ENCODE measurements at places on chromosomes 11 and 22. TPM values are rescaled to one million over a fixed set of nuclear protein-coding genes. Genes with fewer than 3 reads are reported as not detected.

Gene CHRM1
- not detected for total RNA-seq

Gene RAB6A
- total RNA-seq: 94.7 TPM

Gene TPBGL
- total RNA-seq: 0.12 TPM

Gene ACR
- not detected for total RNA-seq

Gene RSF1
- 37.8 TPM for total RNA-seq

Gene MGAT3
- 11.3 TPM for total RNA-seq

Gene HPX
- total RNA-seq: 0.20 TPM

Gene VPREB1
- not detected for total RNA-seq

Gene C11orf91
- not detected for total RNA-seq

GRCh38 chr11:30459821-30460220 is 126.3 kb downstream of the MPPED2 start:
- no peak overlapping the region for H3K4me3 ChIP-seq
- no peak for DNase-seq
- H3K27ac ChIP-seq: no peak overlapping the region
- peaks cover 10% of the 10 kb centered on the region for H3K4me1 ChIP-seq
- no peaks in the 10 kb centered on the region for H3K27me3 ChIP-seq

DNA sequence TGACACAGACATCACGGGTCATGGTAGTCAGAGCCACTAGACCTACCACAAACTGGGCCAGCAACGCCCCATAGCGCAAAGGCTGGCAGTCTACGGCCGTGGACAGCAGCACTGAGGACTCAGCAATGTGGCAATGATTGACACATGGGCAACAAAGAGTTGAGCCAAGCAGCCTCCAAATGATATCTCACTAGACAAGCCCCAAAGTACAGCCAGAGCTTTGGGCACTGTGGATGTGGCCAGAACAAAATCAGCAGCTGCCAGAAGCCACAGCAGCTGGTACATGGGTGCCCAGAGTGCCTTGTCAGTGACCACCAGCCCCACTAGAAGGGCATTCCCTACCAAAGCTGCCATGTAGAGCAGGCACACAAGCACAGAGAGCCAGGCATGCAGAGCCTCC is 11.2 kb upstream of the UBQLNL start:
- no peaks in the 10 kb centered on the region for H3K4me1 ChIP-seq
- DNase-seq: no peak
- no peak overlapping the region for H3K4me3 ChIP-seq
- H3K27ac ChIP-seq: no peak overlapping the region
- H3K36me3 ChIP-seq: no peaks in the 10 kb centered on the region

GRCh38 chr11:103699216-103699615 is 337.2 kb upstream of the DDI1 start:
- no peak overlapping the region for H3K27ac ChIP-seq
- no peak for DNase-seq
- H3K4me1 ChIP-seq: no peaks in the 10 kb centered on the region

DNA sequence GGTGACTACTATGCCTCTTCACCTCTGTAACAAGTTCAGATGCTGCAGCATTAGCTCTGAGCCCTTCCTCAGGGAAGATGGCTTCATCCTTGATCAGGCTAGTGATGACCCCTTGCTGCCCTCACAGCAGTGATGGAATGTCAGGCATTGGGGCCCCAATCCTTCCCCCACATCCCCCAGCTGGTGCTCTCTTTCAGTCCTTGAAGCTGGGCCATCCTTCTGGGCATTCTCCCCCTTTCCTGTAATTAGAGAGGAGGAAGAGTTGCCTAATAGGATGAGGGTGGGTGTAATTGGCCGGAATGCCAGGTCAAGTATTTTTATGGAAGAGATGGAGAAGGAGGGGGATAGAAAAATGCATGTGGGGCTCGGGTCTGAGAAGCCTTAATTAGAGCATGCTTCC is 62.6 kb downstream of the TRAF6 start:
- H3K36me3 ChIP-seq: no peaks in the 10 kb centered on the region
- no peak for DNase-seq

DNA sequence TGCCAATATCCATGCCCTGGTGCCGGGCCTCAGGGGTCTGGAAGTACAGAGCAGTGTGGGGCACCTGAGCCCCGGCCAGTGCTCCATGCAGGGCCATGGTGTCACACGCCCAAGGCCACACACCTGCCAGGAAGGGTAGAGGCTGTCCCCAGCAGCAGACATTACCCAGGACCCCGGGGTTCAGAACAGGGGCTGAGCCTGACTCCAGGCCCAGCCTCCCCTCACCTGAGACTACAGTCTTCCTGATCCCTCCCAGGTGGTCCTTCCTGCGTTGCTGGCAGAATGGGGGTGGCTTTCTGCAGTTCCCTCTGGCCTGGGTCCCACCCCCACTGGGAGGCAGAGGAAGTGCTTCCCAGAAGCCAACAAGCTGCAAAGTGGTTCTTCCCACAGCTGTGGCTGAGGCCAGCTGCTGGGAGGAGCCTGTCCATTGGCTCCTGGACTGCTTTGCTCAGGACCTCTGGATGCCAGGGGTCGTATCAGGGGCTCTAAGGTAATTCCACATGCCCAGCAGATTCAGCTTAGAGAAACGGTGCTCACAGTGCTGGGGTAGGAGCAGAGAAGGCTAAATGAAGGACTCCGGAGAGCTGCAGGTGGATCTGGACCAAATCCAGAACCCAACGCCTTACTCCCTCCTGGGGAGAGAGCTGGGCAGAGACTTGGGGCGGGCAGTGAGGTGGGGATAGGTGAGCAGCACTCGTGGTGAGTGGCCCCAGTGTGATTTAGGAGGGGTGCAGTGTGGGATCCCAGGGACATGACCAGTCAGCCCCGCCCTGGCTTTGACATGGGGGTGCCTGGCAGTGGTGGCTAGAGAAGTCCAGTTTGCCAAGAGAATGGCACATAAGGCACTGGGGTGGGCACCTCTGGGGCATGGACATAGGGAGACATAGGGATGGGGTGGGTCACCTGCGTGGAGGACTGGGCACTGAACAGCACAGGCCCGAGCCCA is 12.6 kb downstream of the TCIRG1 start:
- no peak overlapping the region for H3K4me3 ChIP-seq
- H3K36me3 ChIP-seq: peaks cover 29% of the 10 kb centered on the region
- H3K27me3 ChIP-seq: no peaks in the 10 kb centered on the region
- DNase-seq: no peak
- no peak overlapping the region for H3K27ac ChIP-seq

DNA sequence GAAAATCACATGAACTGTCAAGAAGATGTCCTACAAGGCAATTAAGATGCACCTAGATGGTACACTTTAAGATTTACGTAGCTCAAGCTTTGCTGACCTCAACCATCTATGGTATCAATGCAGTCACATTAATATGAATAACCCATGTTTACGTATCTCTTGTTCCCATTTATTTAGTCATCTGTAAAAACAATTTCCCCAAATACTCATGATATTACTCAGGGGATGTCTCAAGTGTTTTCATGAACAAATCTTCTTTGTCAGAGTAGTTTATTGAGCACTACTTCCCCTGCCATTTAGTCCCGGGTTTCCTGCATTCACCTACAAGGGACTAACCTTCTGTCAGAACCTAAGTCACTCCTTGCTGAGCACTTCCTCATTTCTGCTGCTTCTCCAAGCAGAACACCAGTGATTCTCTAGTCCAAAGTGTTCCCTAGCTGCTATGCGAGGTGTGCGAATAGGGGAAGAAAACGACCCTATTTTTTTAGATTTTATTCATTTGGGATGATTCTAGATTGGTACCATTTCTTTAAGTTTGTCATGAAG is 554.3 kb upstream of the LRRC4C start:
- H3K36me3 ChIP-seq: no peaks in the 10 kb centered on the region
- H3K4me3 ChIP-seq: no peak overlapping the region
- H3K27ac ChIP-seq: no peak overlapping the region
- no peak for DNase-seq

GRCh38 chr11:36077886-36078685 is 134.2 kb downstream of the LDLRAD3 start:
- H3K36me3 ChIP-seq: no peaks in the 10 kb centered on the region
- H3K27ac ChIP-seq: no peak overlapping the region
- H3K4me3 ChIP-seq: no peak overlapping the region
- no peaks in the 10 kb centered on the region for H3K27me3 ChIP-seq

DNA sequence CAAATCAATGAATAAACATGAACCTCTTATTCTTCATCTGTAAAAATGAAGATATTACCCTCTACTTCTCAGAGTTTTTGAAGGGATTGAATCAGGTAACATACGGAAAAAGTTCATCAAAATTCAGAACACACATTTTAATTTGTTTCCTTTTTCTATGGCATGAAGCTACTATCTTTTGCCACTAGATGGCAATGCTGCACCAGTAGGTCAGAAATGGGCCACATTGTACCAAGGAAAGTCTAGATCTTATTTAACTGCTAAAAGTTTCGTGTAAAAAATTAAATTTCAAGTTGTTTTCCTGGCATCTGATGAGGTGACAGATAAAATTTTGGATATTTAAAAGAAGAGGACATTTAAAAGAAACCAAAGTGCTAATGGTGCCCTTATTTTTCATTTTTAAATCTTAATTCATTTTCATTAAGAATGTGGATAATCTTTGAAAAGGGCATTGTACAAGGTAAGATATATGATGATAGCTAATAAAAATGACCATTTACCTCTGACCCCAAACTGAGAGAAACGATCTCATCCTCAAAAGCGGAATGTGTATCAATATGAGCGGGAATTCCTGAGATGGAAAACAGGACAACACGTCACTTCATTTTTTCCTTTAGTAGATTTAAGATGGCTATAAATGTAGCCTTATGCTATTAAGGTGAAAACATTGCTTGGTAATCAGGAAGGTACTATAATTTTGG is 16.1 kb downstream of the ALKBH8 start:
- H3K27ac ChIP-seq: no peak overlapping the region
- no peaks in the 10 kb centered on the region for H3K27me3 ChIP-seq
- H3K4me1 ChIP-seq: no peaks in the 10 kb centered on the region
- peaks cover 28% of the 10 kb centered on the region for H3K36me3 ChIP-seq

GRCh38 chr11:23232652-23233051 is 372.4 kb upstream of the CCDC179 start:
- no peak overlapping the region for H3K4me3 ChIP-seq
- no peak for DNase-seq
- no peaks in the 10 kb centered on the region for H3K36me3 ChIP-seq
- H3K27ac ChIP-seq: no peak overlapping the region

DNA sequence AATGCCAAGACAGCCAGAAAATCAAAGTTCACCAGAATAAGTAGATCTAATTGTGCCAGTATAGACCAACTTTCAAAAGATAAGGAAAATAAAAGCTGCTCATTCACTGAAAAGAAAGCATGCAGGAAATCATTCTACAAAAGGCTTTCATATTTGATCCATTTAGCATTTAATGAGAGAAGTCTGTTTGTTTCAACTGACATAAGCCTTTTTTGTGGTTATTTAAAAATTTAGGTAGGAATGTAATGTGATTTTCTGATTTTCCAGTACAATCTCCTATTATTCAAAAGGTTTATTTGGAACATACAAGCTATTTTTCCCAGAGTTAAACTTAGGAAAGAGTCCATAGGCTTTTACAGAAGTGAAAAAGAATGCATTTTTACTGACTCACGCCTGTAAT is 92.7 kb downstream of the SBF2 start:
- H3K4me3 ChIP-seq: no peak overlapping the region
- no peaks in the 10 kb centered on the region for H3K36me3 ChIP-seq
- no peaks in the 10 kb centered on the region for H3K4me1 ChIP-seq

- H3K4me1 ChIP-seq: no peaks in the 10 kb centered on the region
- no peaks in the 10 kb centered on the region for H3K27me3 ChIP-seq
- H3K36me3 ChIP-seq: peaks cover 19% of the 10 kb centered on the region
- DNase-seq: no peak
- H3K27ac ChIP-seq: peak overlapping the region; percentile 65
- no peak overlapping the region for H3K4me3 ChIP-seq
Observed at GRCh38 chr22:21947040-21948014, 5.3 kb downstream of the PPM1F start.

GRCh38 chr22:19396934-19397733 is 34.4 kb downstream of the HIRA start:
- DNase-seq: no peak

- H3K36me3 ChIP-seq: no peaks in the 10 kb centered on the region
- H3K27ac ChIP-seq: no peak overlapping the region
- H3K4me3 ChIP-seq: no peak overlapping the region
- no peaks in the 10 kb centered on the region for H3K4me1 ChIP-seq
- H3K27me3 ChIP-seq: no peaks in the 10 kb centered on the region
Observed at GRCh38 chr11:60910281-60910687, 3.7 kb upstream of the TMEM109 start.

DNA sequence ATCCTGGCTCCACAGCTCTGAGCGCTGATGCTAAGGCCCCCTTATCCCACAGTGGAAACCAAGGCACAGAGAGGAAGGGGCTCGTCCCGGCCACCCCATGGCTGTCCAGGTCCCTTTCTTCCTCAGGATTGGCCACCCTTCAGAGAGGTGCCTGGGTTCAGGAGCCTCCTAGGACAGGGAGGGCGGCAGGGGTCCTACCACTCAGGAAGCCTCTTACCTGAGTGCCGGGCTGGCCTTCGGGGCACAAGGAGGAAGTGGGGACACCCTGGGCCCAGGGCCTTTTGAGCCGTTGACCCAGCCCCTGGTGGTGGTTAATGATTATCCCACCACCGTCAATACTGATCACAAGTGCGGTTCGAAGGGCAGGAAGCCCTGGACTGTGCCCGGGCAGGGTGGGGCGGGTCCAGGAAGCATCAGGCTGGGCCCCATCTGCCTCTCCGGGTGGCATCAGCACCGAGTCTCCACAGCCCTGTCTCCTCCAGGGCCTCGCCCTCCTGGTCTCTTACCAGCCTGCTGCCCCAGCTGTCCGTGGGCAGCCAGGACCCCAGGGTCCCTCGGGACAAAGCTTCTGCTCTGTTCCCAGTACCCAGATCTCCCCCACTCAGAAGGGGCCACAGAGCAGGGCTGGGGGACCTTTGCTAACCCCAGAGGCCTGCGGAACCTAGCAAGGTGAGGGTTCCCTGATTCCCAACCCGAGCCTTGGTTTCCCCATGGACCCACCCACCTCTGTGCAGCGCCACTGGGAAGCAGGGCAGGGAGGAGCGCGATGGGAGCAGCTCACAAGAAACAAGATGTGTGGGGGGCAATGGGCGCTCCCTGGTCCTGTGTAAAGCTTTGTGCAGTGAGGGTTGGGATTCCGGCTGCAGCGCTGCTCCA is 15.0 kb upstream of the EHD1 start:
- H3K36me3 ChIP-seq: peaks cover 19% of the 10 kb centered on the region
- H3K4me3 ChIP-seq: no peak overlapping the region
- H3K27me3 ChIP-seq: no peaks in the 10 kb centered on the region
- H3K4me1 ChIP-seq: no peaks in the 10 kb centered on the region

DNA sequence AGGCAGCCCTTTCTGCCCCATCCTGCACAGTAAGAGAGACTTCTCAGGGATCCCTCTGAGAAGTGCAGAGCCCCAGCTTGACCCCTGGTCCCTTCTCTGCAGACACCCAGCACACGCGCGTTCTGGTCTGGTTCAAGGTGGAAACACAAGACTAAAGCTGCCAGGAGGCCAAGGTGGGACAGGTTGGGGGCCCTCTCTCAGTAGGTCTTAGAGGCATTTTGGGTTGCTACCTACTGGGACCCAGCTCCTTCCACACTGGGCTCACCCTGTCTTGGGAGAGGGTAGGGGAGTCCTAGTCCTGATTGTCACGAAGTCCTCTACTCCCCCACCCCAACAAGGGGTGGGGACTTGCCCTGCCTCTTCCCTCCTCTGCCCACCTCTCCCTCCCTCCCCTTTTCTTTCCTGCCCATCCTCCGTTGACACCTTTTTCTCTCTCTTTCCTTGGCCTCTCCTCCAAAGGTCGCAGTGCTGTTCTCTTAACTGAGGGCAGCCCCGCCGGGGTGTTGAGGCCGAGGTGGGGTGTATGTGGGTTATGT is 763 bp upstream of the SOX10 start:
- DNase-seq: no peak
- H3K4me3 ChIP-seq: no peak overlapping the region
- no peaks in the 10 kb centered on the region for H3K4me1 ChIP-seq
- no peak overlapping the region for H3K27ac ChIP-seq

- no peak for DNase-seq
- no peaks in the 10 kb centered on the region for H3K4me1 ChIP-seq
- no peak overlapping the region for H3K4me3 ChIP-seq
- no peaks in the 10 kb centered on the region for H3K36me3 ChIP-seq
- H3K27me3 ChIP-seq: no peaks in the 10 kb centered on the region
Observed at GRCh38 chr22:44780876-44781449, 28.6 kb downstream of the ARHGAP8 start.

All from right atrium auricular region (tissue), 2 donors.